ENCODE measurements at places on chromosomes 3 and 15.

- no peak for DNase-seq
Measured at GRCh38 chr3:194985031-194985578, 285.9 kb downstream of the XXYLT1 start.

GRCh38 chr3:46096781-46097180, 69.5 kb upstream of the XCR1 start:
- DNase-seq: no peak

- no peak for DNase-seq
Measured at GRCh38 chr3:58536501-58537411, at the start of gene ACOX2. Gene ACOX2, minus strand, starts transcription at chr3:58537190. Its CDS starts 2,084 bp downstream, at chr3:58535106.

- DNase-seq: no peak
Measured at GRCh38 chr3:121698476-121698875, 37.8 kb upstream of the HCLS1 start.

GRCh38 chr3:193796089-193796488, 203.1 kb downstream of the OPA1 start:
- DNase-seq: no peak

- DNase-seq: no peak
Measured at GRCh38 chr3:152474585-152474984, 205.9 kb downstream of the MBNL1 start.

GRCh38 chr3:179898024-179898423, 138.7 kb downstream of the PEX5L start:
- peak; percentile 10 for DNase-seq

All from stimulated activated CD8-positive, alpha-beta memory T cell treated with anti-CD3 and anti-CD28 coated beads, Interleukin-7, amount 100 ng/mL, for 48 hours (primary cell).